T-helper 9 cell (primary cell): ENCODE measurements at places on chromosomes 13 and 19.

- DNase-seq = no peak
Observed at GRCh38 chr13:45198924-45199323, 1.9 kb downstream of the KCTD4 start.

- DNase-seq = no peak
Observed at GRCh38 chr13:45949161-45949560, 97.6 kb upstream of the SIAH3 start.

DNA sequence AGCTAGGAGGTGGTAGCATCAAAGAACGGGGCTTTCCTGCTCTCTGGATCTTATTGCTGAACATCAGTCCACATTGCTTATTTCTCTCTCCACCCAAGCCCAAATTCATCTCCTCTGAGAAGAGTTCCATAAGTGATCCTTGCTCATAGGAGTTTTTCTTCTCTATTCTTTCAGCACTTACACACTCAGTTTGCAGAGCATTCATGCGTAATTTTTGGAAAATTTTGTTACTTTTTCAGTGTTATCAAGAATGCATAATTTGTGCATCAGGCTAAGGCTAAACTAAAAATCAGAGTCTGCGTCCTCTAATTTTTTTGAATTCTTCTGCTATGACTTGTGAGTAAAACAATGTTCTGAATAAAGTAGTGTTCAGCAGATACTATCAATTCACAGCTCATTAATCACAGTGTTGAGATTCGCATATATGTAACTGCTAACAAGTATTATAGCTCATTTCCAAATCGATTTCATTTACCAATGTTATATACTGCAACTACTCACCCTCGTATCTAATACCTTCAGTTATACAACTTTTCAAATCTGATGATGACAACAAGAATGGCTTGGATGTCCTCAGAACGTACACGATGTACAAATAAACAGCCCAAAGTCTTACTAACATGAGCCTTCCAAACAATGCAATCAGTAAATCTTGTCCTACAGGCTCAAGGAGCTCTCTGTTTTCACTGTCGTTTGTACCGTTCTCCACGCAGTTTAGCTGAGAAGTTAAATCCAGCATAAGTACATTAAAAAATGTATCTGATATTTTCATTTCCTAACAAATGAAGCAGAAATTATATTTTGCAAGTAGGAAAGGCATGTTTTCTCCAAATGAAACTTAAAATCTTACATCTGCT, 36.4 kb upstream of the STARD13 start:
- no peak for DNase-seq

DNA sequence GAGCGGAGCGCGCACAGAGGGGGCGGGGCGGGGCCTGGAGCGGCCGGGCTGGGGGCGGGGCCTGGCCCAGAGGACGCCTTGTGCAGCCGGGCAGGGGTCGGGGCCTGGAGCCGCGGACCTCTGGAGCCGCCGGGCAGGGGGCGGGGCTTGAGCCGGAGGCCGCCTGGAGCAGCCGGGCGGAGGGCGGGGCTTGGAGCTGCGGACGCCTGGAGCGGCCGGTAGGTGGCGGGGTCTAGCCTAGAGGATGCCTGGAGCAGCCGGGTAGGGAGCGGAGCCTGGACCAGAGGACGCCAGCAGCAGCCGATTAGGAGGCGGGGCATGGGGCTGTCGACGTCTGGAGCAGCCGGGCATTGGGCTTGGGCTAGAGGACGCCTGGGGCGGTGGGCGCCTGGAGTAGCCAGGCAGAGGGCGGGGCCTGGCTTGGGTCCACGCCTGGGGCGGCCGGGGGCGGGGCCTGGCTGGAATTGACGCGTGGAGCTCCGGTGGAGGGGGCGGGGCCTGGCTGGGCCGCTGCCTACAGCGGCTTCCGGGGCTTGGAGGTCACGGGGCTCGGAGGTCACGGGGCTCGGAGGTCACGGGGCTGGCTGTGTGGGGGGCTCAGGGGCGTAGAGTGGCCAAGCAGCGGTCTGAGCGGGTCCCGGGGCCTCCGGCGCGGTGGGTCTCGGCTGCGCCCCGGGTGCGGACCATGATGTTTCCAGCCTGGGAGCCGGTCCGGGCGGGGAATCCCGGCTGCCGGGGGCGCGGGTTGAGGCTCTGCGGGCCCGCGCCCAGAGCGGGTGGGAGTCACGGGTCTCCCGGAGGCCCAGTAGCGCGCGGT, at the start of gene ANKRD10:
TSS of gene ANKRD10 (minus strand) at position 13 of the 817 bp plus-strand sequence. CDS start 135 bp downstream, outside the sequence.
- peak; percentile 90 for DNase-seq

GRCh38 chr13:100721885-100722512, 47.4 kb upstream of the TMTC4 start:
- peak; percentile 43 for DNase-seq

GRCh38 chr13:101397742-101398141, 18.6 kb downstream of the NALCN start:
- no peak for DNase-seq

DNA sequence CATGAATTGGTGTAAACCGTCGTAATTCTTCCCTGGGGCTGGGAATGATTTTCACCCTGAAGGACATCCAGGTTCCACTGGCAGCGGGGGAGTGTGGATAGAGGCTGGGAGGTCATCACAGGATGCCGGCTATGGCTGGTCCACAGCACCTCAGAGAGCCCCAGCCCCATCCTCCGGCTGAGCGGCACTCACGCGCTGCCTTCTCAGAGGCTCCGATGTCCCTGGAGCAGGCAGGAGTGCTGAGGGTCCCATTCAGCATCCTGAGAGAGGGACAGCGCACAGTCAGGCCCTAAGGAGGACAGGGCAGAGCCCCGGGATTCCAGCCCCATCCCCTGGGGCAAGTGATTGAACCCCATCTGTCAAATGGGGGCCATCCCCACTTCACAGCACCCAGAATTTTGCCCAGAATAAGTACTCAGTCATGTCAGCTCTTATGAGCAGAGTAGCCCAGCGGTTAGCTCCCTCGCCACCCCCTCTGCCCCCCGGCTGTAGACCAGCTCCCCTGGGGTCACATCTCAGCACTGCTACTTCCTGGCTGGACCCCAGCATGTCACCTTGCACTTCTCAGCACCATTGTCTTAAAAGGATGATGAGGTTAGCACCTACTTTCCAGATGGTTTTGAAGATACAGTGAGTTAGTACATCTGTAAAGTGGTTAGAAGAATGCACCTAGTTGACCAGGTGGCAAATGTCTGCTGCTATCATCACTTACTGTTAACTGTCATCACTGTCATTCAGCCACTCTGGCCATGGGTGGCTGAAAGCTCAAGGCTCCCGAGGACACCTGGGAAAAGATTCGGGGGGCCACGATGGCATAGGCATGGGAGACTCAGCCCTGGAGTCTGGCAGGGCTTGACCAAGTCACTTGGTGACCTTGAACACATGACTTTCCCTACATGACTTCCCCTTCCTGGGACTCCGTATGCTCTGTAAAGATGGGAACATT, 11.9 kb downstream of the GRAMD1A start:
- DNase-seq = no peak
